ENCODE measurements at places on chromosomes 12 and 14.

DNA sequence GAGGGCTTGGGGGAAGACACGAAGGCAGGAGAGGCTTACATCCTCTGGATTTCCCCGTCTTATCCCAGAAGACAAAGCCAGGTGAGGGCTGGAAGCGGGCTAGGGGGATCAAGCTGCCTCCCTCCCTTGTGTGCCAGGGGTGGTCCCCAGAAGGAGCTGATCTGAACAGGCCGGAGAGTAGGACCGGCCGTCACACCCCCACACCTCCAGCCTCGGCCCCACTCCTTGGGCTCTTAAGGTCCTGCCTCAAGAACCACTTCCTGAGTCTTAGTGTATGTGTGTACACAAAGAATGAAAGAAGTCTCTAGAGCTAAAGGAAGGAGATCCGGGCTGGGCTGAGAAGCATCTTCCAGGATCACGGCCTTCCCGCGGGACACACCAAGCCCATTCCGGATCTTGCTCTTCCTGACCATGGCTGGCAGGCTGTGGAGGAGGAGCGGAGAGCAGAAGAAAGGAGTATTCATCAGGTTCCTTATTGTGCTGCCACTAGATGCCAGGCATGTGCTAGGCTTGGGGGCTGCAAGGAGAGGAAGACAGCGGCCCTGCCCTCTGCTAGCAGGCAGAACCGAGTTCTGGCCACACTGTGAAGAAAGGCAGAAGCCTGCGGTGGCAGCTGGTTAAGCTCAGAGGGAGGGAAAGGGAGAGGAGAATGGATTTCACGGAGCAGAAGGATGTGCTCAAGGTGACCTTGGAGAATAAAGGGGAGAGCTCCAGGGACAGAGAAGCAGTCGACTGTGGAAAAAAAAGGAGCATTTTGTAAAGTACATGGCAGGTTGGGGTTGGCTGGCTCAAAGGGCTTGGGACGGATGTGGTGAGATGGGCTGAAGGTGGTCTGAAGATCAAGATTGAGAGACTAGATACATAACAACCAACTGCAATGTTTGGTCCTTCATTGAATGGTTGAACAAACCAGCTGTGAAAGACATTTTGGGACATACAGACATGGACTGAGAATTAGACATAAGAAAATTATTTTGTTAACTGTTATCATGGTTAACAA is 1.3 kb upstream of the CD63 start:
- DNase-seq = peak; percentile 63

GRCh38 chr14:88248606-88249005 is 74.5 kb downstream of the KCNK10 start:
- DNase-seq = no peak

DNA sequence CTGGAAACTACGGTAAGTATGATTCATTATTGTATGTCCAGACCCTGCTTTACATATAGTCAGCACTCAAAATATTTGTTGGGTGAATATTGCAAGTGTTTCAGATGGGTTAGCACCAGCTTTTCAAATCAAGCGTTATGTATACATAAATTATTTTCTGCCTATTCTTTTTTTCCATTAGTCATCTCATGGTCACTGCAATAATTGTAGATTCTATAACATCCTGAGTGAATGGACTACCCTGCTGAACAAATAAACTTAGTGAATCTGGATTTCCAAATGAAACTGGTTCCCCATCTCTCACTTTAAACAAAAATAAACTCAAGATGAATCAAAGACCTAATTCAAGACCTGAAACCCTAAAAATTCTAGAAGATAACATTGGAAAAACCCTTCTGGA is 152.3 kb downstream of the DIO2 start:
- no peak for DNase-seq

DNA sequence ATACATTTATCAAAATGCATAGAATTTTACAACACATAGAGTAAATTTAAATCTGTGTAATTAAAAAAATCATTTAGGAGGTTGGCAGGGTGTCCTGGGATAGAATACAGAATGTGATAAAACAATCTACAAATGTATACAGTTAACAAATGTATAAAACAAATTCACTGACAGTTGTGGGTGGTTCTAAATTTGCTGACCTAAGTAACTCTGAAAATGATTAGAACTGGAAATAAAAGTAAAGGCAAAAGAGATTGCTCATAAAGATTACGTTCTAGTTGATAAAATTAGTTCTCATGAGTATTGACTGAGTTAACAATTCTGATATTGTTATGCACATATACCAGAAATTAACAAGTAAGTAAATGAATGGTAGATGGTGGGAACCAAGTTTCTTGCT is 1827.3 kb upstream of the FLRT2 start:
- no peak for DNase-seq

DNA sequence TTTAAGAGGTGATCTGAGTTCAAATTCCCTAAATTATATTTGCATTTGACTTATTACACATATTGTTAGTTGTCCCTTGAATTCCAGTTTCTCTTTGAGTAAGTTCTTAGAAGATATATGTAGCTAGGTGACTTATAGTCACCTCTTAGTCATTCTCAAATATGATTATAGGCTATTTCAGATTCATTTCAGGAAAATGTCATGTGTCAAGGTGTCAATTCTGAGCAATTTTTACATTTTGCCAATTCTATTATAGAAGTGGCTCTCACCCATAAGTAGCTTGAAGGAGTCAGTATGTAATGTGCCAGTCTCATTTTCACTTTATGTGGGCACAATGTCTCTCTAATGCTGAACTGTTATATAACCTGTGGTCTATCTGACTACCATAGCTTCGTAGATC is 623.4 kb downstream of the DIO2 start:
- DNase-seq = no peak

- no peak for DNase-seq
These were observed 1027.2 kb upstream of the TMEM132C start for GRCh38 chr12:127239781-127240180.

DNA sequence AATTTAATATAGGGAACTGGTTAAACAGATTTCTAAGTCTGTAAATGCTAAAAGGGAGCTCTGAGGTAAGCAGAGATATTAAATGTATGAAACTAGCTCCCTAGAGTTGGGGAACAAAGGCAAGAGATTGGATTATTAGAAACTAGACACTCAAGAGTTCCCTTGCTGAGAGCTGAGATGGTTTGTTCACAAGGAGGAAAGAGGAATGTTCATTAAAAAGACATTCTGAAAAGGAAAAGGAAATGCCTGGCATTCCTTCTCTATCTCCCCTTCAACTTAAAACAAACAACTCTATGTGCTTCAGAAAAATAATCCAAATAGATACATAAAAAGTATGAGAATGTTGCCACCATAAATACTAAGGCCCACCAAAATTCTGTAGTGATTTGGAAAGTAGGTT is 73.7 kb downstream of the GALNT4 start:
- no peak for DNase-seq

DNA sequence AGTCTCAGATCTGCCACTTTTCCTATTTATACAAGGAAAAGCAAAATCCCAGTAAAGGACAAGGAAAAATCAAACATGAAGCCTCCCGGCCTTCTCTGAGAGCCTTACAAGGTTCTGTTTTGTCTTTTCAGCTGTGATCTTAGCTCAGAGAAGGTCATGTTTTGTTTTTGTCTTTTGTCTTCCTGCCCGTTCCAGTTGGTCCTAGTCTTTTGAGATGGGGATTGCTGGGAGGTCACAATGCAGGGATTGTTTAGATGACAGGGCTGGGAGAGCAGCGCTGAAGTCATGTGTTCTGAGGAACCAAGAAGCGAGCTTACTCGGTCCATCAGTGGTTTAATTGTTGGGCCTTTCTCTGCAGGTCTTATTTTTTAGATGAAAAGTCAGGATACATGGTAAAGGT is 6.0 kb downstream of the PLEKHH1 start:
- DNase-seq = peak; percentile 87

GRCh38 chr14:49767270-49767570 is 733 bp upstream of the KLHDC2 start:
- no peak for DNase-seq

DNA sequence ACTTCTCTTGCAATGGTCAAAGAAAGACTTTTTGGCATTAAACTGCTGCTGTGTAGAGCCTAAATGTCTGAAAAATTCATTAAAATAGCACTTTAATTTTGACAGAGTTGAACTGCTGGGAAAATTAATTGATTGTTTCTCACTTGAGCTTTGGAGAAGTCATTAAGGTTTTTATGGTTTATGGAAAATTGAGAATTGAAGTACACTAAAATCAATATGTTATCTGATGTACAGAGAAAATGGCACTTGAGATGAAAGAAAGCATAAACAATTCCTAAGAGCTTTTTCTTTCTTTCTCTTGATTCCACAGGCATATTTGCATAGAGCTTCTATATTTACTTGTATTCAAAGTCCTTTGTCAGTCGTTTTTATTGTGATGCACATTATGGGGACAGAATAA is 188.5 kb upstream of the CAND1 start:
- DNase-seq = no peak

DNA sequence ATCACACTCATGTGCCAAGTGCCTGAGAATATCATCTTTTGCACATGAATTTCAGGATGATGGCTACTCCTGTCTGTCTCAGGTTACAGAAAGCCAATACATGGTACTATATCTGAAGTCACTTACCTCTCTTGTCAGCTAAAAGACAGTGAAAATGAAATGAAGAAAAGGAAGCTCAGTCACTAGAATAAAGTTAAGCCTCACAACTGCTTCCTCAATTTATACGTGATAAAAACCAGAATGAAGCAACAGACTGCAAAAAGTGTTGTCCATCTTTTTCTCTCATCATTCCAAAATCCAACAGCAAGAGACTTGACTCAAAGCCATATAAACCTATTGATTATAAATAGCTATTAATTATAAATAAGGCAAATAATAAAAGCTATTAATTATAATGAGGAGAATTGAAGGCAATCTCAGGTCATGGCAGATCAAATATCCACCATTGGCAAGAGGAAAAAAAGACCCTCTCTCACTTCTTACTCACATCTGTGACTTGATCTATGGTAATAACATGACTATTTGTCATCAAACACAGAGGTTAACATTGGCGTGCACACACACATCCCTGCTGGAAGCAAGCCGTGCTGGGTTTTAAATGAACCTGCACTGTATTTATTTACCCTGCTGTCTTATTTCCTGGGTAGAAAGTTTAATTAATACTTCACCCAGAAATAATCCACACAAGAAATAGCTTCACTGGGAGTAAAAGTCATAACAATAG is 10.0 kb downstream of the NIN start:
- DNase-seq = no peak

GRCh38 chr12:106633451-106633823 is 50.6 kb downstream of the RFX4 start:
- no peak for DNase-seq

DNA sequence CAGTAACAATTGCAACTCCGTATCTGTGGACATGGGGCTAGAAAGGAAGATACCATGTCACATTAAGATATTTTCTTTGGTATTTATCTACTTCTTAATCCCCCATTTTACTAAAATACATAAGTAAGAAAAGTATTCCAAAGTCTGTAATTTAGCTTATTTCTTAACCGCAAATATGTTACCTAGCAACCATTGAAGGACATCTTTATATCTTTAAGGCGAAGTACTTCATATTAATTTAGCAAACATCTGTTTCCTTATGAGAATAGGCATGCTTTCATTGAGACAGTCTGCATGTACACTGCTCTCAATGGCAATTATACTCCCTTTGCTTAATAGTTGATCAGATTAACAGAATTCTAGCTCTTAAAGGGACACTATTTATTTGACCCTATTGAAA is 88.8 kb downstream of the NAV3 start:
- DNase-seq = no peak

DNA sequence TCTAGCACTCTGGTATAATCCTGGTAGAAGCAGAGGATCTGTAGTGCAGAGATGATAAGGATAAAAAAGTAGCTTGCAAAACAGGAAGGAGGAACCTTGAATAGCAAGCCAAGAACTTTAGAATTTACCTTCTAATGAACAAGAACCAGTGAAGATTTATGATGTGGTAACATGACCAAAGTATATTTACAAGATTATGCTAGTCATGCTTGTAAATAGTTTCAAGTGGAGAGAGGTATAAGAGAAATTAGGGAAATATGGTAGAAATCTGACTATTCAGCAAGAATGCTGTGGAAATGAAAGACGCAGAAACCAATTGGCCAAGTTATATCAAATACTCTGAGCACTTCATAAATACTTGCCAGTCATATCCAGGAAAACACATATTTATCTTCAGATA is 47.8 kb downstream of the ERGIC2 start:
- no peak for DNase-seq

GRCh38 chr12:96500693-96501092 is 11.3 kb downstream of the CFAP54 start:
- no peak for DNase-seq

DNA sequence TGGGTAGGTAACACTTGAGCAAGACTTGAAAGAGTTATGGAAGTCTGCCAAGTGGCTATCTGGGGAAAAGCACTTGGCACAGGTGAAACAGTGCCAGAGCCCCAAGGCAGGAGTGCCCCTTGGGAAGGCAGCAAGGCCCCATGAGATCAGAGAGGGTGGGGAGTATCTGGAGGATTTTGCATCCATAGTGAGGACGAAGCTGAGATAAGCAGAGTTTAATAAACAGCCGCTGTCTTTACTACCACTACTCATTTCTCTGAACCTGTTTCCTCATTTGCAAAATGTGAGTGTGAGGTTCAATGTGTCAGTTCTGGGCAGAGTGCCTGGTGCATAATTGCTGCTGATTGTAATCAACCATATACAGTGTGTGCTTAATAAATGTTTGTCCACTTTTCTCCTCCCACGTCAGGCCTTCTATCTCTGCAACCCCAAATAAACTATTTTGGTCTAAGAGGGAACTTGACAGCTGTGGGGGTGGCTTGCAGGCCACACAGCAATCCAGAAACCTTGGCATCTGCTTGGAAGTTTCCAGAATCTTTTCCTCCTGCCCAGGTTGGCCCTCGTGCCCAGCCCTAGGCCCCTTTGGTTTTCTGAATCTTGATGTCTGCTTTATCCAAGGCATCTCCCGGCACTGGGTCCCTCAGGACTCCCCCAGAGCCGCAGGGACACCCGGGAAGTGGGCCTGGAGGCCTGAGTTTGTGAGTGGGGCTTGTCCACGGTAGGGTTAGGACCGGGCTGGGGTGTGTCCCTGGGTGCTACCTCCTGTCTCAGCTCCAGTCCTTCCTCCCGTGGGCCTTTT is 4.5 kb downstream of the ABCB9 start:
- DNase-seq = no peak

DNA sequence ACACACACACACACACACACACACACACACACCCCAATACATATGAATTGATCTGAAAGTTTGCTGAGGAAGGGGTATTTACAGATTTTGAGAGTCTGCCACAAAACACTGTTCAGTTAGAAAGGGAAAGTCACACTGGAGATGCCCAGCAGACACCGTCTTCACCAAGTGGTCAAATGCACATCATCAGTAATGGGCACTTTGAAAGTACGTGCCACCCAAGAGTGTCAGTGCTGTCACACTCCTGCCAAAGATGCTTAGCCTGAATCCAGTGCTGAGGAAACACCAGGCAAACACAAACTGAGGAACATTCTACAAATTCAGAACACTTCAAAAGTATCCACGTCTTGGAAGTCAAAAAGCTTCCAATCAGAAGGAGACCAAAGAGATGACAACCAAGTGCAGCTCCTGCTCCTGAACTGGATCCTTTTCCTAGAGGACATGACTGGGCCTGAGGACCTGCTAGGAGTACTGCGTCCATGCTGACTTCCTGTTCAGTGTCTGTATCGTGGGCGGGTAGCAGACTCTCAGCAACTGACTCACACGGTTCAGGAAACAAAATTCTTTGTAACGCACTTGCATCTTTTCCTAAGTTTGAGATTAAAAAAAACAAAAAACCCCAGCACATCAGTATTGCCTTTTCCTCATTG is 18.6 kb downstream of the PSMC1 start:
- no peak for DNase-seq

Data from midbrain (tissue), 1 donor.